DND-41 (cell line): ENCODE measurements at places on chromosomes 4 and X.

GRCh38 chr4:41880840-41881831, 54.1 kb upstream of the TMEM33 start:
- DNase-seq, result no peak

- peak; percentile 27 for DNase-seq
Measured at GRCh38 chrX:71251466-71251973, 2.4 kb downstream of the ZMYM3 start.

DNA sequence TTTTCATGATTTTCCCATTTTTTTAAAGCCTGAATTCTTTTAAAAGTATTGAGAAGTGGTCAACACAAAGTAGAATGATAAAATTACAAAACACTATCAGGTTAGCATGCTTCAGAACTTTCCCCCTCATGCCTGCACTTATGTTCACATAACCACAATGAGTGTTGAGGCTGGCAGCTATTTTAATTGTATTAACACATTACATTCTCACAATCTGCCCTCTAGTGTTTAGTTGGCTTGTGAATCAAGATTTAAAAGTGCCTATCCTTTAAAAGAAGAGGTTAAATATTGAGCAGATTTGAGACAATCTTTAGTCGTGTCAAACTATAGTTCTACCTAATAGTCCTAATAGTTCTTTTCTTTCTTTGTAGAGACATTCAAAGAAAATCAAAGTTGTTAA, 93.6 kb upstream of the NAP1L5 start:
- no peak for DNase-seq

DNA sequence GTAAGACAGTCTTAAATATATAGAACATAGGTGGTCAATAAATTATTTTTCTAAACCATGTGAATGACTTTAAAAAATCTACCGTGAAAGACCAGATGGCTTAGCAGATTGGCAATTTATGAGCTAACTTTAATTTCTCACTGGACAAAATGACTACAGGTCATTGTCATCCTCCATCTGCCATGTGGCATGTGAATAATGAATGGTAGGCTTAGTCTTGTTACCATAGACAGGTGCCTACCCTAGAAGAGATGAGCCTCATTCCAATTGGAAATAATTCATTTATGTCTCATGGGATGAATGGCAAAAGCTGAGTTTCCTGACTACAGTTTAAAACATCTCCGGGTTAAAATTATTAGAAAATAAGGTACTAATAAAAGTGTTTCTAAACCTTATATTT, 1043.3 kb downstream of the FAT4 start:
- DNase-seq, result no peak

GRCh38 chr4:150322646-150323045, 244.4 kb downstream of the DCLK2 start:
- no peak for DNase-seq

- DNase-seq, result no peak
Measured at GRCh38 chr4:47669946-47670345, 167.9 kb downstream of the CORIN start.

DNA sequence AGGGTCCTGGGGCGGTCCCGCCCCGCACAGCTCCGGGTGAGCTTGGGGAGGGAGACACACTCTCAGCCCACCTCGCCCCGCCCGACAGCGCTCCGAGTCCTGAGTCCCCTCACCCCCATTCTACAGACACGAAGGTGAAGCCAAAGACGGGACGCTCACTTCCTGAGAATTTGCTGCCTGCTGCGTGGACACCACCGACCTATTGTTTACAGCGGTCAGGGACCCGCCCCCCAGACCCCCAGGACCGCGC, 796 bp upstream of the ZNF141 start:
- no peak for DNase-seq

- DNase-seq, result no peak
Measured at GRCh38 chrX:118614150-118614549, 113.3 kb upstream of the IL13RA1 start.

GRCh38 chr4:175017751-175018150, 99.6 kb downstream of the ADAM29 start:
- DNase-seq, result no peak

- no peak for DNase-seq
Measured at GRCh38 chr4:118813561-118813960, 22.4 kb downstream of the SEC24D start.

- DNase-seq, result no peak
Measured at GRCh38 chr4:25865586-25865985, 2.8 kb upstream of the SEL1L3 start.

DNA sequence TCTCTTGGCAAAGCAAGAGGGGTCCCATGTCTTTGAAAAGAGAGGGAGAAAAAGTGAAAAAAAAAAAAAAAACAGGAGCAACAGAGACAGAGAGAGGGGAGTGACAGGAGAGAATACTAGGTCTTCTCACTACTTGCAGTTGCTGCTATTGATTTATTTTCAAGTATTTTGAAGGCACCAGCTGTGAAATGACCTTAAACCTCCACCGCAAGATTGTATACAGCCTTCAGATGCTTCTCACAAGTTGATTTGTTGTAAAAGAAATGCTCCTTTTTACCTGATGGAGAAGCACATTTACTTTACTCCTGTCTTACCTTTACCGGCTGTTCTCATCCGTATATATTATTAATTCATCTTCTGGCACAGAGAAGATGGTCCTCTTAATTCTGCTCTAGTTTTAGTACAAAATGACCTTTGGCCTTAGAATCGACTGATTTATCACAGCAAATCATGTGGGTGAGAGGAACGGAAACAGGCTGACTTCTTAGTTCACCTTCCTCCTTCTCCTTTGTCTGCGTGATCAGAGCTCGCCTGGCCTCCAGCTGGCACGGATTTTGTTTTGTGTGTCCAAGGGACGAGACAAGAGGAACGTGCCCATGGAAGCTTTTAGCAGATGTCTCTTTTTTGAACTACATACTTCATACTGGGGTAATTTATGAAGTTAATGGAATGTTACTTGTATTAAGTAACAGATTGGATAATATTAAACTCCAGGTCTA, 82.4 kb upstream of the PACRGL start:
- DNase-seq, result no peak
